Astrocyte of the cerebellum (primary cell): ENCODE measurements at places on chromosomes 3 and 15.
A peak's percentile ranks its signal among the peaks of the same experiment; 100 is the strongest.

GRCh38 chr3:125172346-125172745, 40.2 kb downstream of the SLC12A8 start:
- DNase-seq = no peak

DNA sequence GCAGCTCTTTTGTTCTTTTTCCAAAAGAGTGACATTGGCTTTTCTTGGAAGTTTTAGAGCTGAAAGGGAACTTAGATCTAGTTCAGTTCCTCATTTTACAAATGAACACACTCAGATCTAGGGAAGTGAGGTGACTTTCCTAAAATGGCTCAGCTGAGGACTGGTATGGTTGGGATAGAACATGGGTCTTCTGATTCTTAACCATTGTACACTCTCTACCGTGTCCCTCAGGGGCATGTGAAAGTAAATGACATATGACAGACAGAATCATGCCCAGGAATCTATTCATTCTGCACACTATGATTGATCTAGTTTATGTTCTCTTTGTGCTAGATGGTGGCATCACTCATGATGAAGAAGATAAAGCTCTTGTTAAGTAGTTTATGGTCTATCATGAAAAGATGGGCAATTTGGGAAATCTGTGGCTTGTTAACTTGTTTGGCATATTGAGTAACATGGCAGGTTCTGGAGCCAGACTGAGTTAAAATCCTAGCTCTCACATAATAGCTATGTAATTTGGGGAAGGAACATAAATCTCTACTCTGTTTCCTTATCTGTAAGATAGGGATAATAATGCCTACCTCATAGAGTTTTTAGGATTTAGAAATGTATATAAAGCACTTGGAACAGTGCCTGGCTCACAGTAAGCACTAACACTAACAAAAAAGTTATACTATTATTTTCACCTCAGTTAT, 30.9 kb downstream of the UBE2E1 start:
- DNase-seq = no peak

DNA sequence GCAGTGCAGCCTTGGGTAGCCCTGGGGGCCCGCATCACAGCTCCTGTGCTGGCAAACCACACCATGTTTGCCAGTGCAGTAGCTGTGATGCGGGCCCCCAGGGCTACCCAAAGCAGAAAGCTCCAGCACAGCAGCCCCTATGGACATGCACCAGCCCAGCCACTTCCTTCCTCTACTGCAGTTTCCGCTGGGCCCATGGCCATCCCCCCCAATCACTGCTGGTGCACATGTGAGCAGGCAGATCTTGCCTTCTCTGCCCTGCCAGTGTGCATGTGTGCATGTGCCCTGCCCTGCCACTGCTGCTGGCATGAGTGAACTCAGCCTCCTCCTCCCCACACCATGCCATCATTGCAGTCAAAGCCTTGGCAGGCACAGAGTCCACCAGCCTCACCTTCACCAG, 20.1 kb upstream of the MINAR1 start:
- no peak for DNase-seq

DNA sequence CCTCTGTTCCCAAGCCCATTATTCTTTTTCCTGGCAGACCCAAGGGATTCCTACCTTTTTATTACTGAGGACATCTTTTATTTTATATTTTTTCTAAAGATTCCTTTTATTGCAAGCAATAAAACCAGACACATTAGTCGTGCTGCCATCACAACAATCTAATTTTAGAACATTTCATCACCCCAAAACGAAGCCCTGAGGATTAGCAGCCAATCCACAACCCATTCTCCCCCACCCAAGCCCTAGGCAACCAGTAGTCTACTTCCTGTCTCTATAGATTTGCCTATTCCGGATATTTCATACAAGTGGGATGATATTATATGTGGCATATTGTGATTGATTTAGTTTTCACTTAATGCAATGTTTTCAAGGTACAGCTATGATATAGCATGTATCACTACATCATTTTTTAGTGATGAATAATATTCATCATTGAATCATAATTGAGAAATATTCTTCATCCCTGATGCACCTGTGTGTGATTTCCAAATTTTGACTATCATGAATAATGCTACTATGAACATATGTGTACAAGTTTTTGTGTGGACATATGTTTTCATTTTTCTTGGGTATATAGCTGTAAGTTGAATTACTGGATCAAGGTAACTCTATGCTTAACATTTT, 65.7 kb downstream of the IL1RAP start:
- no peak for DNase-seq

GRCh38 chr3:100696161-100696560, 13.1 kb upstream of the TFG start:
- no peak for DNase-seq

- peak; percentile 59 for DNase-seq
These were observed 124.6 kb upstream of the ARHGEF3 start for GRCh38 chr3:56926243-56926946.

DNA sequence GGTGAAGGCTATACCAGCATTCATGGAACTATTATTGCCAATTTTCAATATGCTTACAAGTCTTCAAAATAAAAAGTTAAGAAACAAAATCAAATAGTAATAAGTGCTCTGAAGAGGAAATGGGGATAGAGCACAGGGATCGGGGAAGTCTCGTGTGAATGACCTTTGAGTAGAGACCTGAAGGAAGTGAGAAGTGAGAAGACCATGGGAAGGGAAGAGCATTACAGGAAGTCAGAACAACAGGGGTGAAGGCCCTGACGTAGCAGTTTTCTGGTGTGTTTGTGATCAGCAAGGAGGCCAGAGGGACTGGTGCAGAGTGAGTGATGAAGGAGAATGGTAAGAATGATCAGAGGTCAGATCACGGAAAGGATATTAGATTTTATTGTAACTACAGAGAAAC, 48.1 kb downstream of the STAC start:
- no peak for DNase-seq

- DNase-seq = no peak
These were observed 85.4 kb downstream of the ABHD5 start for GRCh38 chr3:43776101-43776500.

DNA sequence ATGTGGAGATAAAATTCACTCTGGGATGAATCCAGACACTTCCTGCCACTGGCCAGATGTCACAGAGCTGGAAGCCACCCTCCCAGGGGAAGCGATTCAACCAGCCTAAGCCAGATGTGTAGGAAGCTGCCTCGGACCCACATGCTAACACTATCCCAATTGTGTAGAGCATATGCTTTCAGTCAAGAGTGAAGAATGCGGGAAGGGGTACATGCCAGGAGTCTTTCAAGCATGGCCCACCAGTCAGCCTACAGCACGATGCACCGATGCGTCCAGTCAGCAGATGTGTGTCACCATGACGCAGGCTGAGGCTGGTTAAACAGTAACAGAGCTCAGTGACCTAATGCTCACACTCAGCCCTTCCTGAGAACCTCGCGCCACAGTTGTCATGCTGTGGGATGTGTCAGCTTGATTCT, 38.8 kb upstream of the BNC1 start:
- DNase-seq = peak; percentile 71

DNA sequence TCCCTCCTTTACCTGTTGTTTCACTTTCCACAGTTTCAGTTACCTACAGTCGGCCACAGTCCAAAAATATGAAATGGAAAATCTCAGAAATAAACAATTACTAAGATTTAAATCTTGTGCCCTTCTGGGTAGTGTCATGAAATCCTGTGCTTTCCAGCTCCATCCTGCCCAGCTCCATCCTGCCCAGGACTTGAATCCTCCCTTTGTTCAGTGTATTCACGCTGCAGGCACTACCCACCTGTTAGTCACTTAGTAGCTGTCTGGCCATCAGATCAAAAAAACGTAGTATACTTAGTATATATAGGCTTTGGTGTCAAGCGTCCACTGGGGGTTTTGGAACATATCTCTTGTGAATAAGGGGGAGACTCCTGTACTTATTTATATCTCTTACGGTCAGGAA, 329.0 kb upstream of the SEMA6D start:
- no peak for DNase-seq

DNA sequence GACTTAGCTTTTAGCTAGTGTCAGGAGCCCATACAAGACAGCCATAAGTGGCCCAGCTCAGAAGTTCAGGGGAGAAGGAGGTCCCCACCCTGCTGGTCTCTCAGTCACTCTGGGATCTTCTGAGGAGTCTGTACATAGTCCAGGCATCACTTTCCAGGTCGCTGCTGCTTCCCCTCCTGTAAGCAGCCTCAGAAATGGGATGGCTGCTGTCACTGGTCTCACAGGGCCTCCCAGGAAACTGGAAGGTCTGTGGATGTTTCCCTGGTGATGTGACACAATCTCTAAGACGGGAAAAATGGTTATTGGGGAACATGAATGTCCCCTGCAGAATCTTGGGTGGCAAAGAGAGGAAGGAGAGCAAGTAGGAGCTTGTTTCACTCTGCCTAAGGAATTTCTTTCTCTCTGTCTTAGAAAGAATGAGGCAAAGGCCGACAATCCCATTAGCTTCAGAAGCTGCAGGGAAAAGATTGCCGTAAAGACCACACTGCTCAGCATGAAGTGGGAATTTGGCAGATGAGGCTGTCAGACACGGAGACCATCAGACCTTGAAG, 43.2 kb upstream of the TNFAIP8L3 start:
- DNase-seq = no peak
